ENCODE measurements at places on chromosomes 1 and 21.

DNA sequence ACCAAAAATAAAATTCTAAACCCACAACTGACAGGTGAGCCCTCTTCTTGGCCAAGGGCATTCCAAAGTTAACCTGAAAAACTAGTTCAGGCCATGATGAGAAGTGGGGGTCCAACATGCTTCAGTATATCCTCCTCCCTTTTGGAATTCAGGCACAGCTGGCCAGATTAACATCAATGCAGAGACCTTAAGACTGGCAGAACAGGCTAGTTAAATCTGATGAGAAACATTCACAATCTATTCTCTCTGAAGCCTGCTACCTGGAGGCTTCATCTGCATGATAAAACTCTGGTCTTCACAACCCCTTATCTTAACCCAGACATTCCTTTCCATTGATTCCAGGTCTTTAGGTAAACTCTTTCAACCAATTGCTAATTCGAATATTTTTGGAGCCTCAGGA, 26.7 kb upstream of the ZBTB8B start:
- DNase-seq: no peak

DNA sequence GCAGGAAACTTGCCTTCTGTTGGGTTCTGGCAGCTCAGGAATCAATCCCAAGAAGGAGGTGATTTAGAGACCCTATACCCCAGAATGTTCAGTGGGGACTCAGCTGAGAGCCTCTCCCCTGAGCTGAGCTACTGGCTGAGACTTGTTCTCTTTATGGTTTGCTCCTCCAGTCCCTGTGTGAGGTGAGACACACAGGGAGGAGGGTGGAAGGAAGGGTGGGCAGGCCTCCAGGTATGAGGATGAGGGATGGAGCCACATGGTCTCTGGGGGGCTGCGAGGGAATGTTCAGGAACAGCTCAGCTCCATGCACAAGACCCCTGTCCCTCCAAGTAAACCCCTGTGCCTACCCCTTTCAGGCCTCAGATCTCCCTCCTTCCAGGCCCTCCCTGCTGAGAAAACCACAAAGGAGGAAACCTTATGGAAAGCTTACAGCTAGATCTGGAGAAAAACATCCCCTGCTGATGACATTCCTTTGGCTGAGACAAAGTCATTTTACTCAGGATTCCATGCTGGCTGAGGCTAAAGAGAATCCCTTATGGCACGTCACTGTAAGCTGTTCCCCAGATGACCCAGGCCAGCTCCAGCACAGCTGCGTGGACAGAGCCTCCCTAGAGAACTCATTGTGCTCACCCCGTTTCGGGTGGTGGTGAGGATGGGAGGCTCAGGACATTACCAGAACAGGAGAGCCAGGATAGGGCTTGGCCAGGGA, 91.5 kb upstream of the IPO9 start:
- no peak for DNase-seq

DNA sequence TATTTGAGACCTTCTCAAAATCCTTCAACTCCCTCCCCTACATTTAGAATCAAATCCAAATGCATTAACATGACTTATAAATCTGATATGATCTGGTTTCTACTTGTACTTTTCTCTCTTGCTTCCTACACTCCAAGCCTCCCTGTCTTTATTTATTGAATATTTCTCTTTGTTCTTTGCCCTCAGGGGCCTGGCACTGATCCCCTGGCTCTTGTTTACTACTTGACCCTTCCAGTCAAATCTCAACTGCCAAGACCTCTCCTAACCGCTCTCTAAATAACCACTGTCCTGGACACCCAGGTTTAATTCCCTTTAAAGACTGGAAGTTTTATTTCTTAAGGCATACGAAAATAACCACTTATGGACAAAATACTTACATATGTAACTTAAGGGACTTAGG, 248.9 kb downstream of the CHRM3 start:
- DNase-seq: no peak

GRCh38 chr1:41769068-41769467, 149.7 kb downstream of the HIVEP3 start:
- no peak for DNase-seq

GRCh38 chr1:145778146-145778540, 45.8 kb downstream of the RNF115 start:
- no peak for DNase-seq

GRCh38 chr1:242856289-242856688, 331.8 kb upstream of the PLD5 start:
- no peak for DNase-seq

DNA sequence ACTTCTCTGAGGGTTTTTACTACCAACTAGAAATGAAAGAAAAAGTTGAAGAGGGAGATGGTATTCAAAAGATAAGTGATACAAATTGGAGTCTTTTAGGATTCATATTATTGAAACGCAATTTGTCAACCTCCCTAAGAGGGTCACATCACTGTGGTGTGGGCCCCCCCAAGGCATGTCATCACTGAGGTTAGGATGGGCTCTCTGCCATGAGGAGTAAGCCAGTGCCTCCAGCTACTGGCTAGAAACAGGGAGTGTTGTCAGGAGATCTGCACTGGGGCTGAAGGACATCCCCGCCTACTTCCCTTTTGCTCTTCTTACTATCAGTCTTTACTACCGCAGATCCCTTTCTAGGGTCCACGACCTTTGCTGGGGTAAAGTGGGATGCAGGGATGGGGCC, 25.9 kb downstream of the ITSN1 start:
- no peak for DNase-seq

- DNase-seq: no peak
Measured at GRCh38 chr1:156856282-156856785, 2.6 kb downstream of the INSRR start.

GRCh38 chr1:185733818-185734735, at the start of gene HMCN1:
HMCN1 (plus strand) TSS chr1:185734391; CDS start chr1:185734780, 389 bp downstream.
- no peak for DNase-seq

DNA sequence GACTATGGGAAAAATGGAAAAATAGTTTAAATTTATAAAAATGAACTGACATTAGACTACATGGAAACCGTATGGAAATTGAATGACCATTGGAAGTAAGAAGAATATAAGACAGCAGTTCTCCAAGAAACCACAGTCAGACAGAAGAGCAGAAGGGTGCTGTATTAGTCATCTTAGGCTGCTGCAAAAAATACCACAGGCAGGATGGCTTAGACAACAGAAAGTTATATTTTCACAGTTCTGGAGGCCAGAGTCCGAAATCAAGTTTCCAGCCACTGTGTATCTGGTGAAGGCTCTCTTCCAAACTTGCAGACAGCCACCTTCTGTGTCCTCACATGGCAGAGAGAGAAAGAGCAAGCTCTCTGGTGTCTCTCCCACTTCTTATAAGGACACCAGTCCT, 175.2 kb downstream of the DSCAM start:
- DNase-seq: no peak

- no peak for DNase-seq
Measured at GRCh38 chr1:200265104-200265503, 144.7 kb downstream of the ZNF281 start.

GRCh38 chr1:89557956-89558355, 33.3 kb downstream of the LRRC8B start:
- DNase-seq: no peak

- DNase-seq: no peak
Measured at GRCh38 chr1:185139246-185139645, 17.5 kb downstream of the TRMT1L start.

DNA sequence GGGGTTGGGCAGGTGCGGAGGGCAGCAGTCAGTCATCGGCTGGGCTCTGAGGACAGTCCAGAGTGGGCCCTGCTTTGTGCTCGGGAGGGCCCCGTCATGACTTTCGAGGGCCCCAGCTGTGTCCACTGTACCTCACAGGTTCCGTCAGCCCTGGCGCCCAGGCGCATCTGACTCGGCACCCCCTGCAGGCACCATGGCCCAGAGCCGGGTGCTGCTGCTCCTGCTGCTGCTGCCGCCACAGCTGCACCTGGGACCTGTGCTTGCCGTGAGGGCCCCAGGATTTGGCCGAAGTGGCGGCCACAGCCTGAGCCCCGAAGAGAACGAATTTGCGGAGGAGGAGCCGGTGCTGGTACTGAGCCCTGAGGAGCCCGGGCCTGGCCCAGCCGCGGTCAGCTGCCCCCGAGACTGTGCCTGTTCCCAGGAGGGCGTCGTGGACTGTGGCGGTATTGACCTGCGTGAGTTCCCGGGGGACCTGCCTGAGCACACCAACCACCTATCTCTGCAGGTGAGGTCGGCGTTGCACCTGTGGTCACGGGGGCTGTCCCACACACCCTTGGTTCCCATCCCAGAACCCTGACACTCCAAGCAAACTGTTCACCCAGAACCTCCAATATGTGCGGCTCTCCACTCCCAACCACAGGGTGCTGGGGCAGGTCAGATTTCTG, 7.8 kb downstream of the PODN start:
- no peak for DNase-seq

DNA sequence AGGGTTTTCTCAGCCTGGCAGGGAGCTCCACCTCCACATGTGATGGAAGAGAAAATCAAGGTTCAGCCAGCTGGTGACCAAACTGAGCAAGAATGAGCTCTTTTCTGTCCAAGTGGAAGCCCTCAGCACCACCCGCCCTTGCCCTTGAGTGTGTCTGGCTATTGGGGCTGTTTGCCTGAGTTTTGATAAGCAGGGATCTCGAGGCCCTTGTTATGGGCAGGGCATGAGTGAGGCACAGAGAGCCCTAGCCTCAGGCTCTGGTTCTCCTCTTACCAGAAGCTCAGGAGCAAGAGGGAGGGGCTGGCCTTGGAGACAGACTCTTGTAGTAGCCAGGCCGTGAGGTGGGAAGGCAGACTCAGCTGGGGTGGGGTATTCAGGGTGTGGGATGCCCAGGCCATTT, 37.5 kb upstream of the ARF1 start:
- no peak for DNase-seq

DNA sequence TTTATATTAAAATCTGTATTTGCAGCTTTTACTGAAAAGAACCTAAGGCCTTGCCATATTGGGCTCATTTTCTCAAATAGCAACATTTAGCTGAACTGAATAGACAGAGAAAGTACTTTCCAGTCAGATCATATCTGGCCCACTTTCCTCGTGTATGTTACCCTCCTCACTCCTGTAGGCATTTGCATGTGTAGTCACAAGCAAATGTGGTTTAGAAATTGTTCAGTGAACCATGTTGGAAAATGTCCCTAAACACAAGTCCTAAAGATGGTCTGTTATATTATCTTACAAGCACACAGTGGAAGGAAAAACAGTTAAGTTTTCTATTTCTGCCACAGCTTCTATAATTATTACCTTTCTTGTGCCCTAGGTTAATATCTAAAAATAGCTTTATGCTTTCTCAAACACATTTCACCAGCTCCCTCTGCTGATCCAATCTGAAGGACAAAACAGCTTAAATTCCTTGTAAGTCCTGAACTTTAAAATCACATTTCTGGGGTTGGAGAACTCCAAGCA, 606 bp upstream of the FMO4 start:
- no peak for DNase-seq

GRCh38 chr1:184101571-184101970, 50.0 kb downstream of the TSEN15 start:
- no peak for DNase-seq

DNA sequence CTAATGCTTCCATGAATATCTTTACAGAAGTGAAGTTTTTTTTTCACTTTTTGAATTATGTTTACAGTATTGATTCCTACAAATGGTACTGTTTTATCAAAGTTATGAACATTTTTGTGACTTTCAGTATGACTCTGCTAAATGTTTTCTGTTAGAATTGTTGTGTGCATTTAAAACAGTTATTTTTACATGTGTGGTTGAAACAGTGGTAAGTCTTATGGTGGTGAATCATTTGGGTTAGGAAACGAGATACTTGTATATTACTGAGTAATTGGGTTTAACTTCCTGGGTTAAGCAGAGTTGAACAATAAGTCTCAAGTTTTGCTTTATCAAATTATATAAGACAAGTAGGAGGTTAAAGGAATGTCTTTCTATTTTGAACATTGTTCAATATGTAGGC, 66.8 kb downstream of the VPS13D start:
- DNase-seq: no peak

GRCh38 chr1:963301-963651, 2.9 kb downstream of the KLHL17 start:
- DNase-seq: no peak

- DNase-seq: no peak
Measured at GRCh38 chr1:205369701-205370123, 13.0 kb upstream of the KLHDC8A start.

DNA sequence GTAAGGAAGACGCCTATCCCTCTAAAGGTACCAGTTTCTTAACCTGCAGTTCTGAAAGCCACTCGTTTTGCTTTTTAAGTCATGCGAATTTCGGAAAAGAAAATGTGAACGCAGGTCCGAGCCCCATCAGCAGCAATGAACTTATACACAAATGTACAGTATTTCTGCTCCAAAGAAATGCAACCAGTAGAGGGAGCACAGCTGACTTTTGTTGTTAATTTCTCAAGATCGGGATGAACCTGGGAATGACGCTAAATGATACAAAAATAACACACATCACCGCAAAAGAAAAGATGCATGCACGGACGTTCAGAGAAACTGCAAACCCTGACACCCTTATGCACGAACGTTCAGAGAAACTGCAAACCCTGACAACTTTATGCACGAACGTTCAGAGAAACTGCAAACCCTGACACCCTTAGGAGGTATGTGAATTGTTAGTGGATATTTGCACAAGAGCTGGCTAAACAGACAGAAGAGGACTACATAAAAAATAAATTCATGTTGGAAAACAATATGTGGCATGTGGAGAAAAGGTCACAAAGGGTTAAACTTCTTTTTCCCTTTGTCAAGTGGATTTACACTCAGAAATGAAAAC, 3.5 kb upstream of the TIAM1 start:
- DNase-seq: no peak
